ENCODE measurements at places on chromosomes 7 and 10.

GRCh38 chr10:97456034-97456685 is 10.2 kb downstream of the ZDHHC16 start:
- no peak for DNase-seq

- DNase-seq, result no peak
Measured at GRCh38 chr7:80154656-80155333, 20.2 kb downstream of the GNAI1 start.

DNA sequence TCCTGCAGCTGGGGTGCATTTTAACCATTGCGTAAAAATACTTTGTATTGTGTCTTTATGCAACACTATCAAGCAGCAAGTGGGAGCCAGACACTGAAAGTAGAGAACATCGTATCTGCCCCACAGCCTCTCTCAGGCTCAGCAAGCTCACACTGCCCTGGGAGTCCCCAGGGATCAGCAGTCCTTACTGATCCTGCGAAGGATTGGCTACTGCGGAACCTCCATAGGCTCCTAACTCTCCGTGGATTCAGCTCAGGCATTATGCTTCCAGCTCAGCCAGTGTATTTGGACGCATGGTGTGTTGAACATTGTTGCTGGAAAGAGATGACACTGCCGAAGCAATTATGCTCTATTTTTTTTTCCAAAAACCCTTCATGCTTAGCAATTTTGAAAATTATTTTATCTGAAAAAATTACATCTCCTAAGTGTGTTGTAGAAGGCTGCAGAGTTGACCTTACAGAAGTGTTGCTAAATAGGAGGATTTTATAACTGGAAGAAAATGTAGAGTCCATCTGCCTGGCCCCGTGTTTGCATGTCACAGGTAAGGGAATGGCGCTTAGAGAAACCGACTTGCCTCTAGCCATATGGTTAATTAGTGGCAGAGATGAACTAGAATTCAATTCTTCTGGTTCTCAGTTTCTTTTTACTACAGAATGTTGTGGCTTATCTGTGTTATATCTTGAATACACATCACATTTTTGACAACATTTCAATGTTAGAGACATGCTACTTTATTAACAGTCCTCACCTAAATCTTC is 276.4 kb upstream of the COBL start:
- no peak for DNase-seq

DNA sequence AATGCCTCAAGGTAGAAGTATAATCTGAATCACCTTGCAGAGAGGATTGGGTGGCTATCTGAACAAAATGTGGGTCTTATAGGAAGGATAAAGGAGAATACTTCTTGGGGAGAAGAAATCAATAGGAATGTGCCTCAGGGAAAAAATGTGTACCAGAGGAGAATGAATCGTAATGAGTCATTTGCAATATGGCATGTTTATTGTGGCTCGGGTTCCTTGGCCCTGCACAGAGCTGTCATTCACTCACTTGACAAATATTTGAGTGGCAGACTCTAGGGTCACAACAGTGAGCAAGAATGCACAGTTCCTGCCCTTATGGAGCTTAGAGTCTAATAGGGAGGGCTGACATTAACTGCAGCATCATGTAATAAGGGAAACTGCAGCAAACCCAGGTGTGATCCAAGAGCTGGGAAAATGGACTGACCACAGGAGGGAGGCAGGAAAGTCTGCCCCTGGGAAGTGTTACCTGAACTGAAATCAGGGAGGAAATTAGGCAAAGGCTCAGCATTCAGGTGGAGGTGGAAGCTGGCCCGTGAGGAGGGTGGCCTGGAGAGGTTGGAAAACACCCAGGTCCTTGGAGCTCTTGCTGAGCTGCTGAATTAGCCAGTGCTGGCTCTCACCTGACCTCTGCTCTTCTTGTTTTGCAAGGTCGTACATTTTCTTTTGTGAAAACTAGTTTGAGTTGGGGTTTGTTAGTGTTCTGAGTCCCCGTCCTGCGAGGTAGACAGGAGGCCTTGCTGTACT is 203.9 kb downstream of the FRMD4A start:
- DNase-seq, result no peak

DNA sequence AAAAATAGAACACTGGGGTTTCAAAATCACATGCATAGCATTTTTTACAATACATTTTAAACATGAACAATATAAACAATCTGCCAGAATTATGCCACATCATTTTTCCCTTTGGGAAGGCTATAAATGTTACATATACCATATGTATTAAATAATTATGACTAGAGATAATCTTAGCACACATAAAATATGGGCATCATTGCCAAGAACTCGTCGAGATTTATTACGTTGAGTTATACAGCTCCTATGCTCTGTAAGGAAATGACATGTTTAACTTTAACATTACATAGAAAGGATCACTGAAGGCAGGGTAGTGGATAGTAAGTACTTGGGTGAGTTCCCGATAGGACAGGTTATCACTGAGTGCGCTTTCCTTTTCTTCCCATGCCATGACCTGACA is 267.8 kb downstream of the PARD3 start:
- no peak for DNase-seq

Data from femur (tissue), 1 donor.